ENCODE measurements at places on chromosomes 4 and X.

DNA sequence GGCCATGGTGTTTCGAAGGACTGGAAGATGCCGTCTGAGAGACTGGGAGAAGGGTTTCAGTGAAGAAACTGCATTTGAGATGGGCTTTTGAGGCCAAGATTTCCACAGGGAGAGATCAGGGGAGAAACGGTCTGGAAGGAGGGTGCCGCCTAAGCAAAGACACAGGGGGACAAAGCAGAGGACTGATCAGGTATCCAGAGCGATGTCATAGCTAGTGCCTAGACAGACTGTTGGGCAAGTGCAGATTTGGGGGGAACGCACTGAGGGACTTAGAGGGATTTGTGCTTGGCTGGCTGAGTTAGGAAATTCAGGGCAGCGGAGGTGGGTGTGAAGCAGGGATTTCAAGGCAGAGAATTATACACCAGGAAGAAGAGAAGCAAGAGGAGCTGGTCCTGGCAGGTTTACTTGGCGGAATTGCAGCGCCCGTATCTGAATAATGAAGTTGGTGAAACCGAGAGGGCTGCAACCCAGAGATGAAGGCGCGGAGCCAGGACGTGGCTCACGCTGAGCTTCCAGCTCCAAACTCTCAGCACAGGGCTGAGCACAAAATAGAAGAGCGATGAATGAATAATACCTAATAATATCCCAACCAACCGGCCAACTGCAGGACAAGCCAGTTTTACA is 106.9 kb downstream of the MAML3 start:
- no peak for DNase-seq

DNA sequence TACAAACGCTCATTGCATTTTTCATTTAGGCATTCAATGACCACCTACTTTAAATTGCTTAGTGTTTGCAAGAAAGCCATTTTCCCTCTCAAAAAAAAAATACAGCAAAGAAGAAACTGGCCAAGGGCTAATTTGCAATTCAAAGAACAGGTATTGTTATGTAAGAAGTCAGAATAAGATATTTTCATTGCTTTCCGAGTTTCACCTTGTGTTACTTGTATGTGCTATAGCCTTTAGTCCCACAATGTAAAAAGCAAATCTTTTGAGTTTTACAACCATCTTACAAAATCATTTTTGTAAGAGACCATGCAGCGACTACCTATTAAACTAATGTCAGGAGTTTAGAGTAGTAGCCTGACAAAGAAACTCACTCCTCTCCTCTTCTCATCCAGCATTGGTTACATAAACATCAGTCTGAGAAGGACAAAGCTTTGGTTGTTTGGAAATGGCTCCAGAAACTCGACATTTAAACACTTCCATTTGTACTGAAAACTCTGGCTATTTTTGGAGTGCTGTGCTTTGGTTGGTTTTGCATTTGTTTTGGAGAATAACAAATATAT is 15.3 kb downstream of the TENM3 start:
- no peak for DNase-seq

GRCh38 chr4:47032405-47033106 is 1.2 kb downstream of the GABRB1 start:
- DNase-seq: peak; percentile 36

DNA sequence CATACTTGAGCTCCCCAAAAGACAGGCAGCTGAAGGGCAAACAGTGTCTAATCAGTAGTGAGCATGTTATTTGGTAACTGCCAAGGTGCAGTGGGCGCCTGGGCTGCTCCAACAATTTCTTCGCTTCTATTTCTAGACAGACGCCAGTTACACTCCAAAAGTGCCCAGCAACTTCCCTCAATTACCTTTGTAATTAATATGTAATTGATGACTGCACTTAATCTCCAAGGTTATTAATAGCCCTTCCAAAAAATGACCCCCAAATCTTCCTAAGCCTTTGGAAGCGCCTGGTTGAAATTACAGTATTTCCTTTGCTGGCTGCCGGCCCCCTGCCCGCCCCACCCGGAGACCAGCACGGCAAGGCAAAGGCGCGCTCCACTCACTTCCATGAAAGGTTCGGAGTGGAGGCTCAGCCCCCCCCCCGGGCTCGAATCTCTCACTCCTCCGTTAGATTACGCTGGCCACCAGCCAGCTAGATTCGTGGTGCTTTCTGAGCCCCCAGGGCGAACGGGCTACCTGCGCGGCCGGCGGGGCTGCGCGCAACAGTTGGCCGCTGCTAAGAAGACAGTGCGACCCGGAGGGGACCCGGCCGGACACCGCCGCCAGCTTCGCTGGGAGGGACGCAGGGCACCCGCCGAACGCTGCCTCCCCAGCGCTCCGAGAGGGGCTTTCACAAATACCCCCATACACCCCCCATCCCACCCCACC is 1.9 kb downstream of the GPC4 start:
- DNase-seq: no peak

DNA sequence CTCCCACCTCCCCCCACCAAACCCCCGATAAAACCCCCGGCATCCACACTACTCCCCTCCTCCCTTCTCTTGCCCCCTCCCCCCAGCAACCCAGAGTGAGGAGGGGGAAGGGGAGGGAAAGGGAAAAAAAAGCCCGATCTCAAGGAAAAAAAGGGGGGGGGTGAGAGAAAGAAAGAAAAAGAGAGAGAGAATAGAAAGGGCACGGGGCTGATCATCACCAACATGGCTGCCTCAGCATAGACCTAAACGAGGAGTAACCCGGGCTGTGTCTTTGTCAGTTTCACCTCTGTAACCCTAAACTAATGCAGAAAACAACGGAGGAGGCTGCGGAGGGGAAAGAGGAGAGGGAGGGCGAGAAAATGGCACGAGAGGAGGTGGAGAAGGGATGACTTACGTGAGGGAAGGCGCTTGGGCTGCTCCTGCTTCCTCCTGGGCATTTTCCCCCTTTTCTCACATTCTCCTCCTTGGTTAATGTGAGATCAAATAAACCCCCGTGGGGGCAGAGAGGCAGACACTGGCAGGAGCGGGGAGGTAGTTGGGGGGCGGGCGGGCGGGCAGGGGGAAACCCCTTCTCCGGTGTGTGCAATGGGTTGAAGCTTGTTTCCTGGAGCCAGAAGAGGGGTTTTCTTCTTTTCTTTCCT is 532 bp downstream of the ZNF827 start:
- no peak for DNase-seq

DNA sequence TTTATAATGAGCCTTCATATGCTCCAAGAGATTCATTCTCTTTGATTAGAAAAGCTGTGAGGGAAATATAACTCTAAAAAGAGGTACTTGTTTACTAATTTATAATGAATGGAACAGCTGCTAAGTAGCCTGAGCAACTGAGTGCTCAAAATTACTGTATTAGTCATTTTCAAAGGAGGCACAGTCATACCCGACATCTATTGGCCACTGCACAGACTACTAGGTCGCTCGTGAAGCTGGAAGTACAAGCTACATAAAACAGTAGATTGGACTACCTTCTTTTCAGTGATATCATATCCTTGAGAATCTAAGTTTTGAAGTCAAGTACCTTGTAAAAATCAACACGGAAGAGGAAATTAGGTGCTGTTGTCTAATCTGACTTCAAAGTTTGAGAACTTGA is 52.0 kb upstream of the GLRB start:
- no peak for DNase-seq

DNA sequence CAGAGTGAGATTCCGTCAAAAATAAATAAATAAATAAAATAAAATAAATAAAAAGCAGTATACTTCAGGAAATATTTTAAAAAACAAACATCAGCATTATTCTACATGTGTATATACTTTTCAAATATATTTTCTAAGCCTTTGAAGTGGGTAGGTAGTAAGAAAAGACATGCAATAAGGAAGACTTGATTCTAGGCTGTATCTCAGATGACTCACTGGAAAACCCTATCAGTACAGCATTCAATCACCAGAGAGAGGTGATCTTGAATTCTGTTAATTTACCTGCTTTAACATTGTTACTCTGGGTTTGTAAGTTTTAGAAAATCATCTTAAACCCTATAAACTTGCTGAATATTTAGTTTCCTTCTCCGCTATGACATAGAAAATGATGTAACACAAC is 106.6 kb upstream of the NAP1L5 start:
- DNase-seq: no peak

DNA sequence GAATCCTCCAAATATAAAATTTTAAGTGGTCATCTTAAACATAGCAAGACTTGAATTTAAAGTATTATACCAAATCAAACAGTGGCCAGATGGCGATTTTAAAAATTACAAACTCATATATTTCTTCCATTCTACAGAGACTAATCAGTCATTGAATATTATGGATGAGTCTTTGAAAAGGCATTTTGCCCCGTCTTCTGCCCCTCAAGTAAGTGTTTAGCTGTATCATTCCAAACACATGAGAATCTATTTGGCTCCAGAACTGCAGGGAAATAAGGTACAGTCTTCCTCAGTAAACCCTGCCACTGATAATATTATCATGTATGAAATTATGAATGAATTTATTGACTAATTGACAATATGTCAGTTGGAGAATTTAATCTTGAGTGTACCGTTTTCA is 191.0 kb downstream of the SLC7A11 start:
- DNase-seq: no peak

DNA sequence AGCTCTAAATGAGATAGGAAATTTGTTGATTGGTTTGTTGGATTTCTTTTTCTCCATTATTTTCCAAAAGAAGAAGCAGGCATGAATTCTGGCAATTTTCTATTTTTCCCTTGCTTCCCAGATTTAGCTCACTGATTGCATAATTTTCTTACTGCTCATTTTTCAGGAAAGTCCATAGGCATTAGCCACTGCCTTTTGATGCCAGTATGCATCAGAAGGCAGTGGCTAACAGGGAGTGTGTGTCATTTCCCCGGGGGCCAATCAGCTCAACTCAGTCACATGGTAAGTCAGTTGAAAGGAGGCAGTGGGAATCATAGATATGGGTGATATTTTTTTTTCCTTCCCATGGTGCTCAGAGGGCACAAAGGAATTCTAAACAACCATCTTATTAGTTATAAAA is 156.7 kb downstream of the TRIML1 start:
- DNase-seq: no peak

DNA sequence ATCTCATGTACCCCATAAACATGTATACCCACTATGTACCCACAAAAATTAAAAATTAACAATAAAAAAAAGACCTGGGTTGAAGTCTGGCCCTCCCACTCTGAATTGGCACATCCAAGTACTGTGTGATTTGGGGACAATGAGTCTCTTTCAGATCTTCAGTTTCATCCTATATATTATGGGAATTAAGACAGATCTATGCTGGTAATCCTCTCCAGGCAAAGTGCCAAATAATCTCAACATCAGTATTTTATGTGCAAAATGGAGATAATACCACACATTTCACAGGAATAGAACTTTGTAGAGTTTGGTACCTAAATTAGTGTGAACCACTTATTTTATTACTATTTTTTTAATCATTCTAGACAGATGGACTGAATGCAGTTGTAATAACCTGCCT is 11.0 kb upstream of the SCD5 start:
- no peak for DNase-seq

DNA sequence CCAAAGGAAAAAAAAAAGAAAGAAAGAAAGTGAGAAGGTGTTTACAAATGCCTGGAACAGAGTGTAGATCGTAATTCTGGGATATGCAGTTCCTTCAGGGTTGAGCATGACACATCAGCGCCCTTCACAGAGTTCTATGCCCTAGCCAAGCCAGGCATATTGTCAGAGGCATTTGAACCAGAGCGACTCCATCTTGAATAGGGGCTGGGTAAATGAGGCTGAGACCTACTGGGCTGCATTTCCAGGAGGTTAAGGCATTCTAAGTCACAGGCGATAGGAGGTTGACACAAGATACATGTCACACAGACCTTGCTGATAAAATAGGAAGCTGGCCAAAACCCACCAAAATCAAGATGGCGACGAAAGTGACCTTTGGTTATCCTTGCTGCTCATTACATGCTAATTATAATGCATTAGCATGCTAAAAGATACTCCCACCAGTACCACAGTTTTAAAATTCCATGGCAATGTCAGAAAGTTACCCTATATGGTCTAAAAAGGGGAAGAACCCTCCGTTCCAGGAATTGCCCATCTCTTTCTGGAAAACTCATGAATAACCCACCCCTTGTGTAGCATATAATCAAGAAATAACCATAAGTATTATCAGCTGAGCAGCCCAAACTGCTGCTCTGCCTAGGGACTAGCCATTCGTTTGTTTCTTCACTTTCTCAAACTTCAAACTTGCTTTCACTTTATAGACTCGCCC is 23.5 kb upstream of the LRBA start:
- DNase-seq: no peak

GRCh38 chr4:93302310-93302709 is 526.2 kb upstream of the ATOH1 start:
- DNase-seq: no peak

GRCh38 chr4:121842862-121843261 is 19.2 kb upstream of the CCNA2 start:
- no peak for DNase-seq

- no peak for DNase-seq
These were observed 6.8 kb downstream of the MECP2 start for GRCh38 chrX:154090731-154091130.

GRCh38 chr4:182337366-182337765 is 94.2 kb downstream of the TENM3 start:
- DNase-seq: no peak

DNA sequence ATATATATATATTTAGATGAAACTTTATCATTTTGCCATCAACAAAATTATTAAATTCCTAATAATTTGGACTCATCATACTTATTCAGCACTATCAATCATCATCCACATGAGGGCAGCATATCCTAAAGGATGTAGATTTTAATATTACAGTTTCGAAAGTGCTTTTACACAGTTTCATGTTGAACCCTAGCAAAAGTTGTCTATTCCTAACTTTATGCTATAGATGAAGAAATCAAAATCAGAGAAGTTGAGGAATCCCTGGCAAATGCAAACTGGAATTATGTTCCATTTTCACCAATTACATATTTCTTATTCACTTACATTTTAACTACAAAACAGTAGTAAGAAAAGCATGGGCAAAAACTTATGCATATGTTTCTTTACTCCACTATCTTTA is 36.6 kb upstream of the UGT2A1 start:
- no peak for DNase-seq

DNA sequence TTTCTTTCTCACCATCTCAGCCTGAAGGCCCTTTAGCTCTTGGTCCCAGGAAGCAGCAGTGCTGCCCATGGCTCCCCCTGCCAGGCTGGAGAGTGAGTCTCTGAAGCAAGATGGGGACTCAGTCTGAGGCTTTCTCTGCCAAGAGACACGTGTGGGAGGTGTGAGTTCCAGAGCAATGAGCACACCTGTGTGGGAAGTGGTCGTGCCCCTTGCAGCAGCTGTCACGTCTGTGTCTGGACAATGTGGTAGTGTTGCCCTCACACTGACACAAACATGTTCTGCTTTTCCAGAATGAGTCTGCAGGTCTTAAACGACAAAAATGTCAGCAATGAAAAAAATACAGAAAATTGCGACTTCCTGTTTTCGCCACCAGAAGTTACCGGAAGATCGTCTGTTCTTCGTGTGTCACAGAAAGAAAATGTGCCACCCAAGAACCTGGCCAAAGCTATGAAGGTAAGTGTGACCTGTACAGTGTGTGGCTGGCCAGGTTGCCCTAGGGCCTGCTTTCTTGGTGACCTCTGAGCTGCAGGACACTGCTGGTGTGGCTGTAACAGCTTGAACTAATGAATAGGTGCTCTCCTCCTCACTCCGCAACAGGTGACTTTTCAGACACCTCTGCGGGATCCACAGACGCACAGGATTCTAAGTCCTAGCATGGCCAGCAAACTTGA is 1.9 kb downstream of the TACC3 start:
- no peak for DNase-seq

Data from GM18507 (cell line).